ENCODE measurements at places on chromosomes 3 and 15.

DNA sequence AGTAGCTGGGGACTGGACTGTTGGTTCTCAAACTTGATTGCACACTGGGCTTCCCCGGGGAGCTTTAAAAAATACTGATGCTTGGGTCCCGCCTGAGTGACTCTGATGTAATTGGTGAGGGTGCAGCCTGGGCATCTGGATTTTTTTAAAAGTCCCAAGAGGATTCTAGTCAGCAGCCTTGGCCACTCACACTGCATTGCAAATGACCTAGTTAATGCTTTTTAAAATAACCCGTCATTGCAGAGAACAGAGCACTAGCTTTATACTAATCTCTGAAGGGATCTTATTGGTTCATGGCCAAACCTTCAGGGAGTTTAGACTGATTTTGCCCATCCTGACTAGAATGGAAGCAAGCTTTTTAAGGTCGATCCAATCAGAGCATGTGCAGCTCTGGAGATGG lies 310.6 kb upstream of the PROK2 start:
- no peak for DNase-seq

- no peak for DNase-seq
Observed at GRCh38 chr15:38367476-38367875, 86.5 kb upstream of the FAM98B start.

- peak; percentile 72 for DNase-seq
Observed at GRCh38 chr3:49476563-49476962, 6.5 kb downstream of the DAG1 start.

DNA sequence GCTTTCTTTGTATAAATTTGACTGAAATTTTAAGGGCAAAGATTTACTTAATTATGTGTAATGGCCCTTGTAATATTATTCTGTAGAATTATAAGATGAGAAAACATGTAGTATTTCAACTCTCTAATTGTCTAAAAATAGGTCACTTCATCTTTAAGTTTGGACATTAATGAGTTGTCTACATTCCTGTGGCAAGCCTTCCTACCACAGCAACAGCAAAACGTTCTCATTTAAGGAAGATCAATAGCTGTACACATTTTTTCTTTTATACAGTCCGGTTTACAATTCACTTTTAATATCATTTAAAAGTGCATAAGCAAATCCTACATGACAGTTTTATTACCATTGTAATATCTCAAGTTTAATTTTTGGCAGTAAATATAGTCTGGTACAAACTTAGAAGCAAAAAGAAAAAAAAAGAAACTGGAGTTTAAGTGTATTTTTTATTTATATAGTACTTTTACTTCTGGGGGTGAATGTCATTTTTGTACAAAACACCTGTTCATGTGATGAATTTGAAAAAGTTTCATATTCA lies 501.8 kb downstream of the ZPLD1 start:
- DNase-seq = no peak

DNA sequence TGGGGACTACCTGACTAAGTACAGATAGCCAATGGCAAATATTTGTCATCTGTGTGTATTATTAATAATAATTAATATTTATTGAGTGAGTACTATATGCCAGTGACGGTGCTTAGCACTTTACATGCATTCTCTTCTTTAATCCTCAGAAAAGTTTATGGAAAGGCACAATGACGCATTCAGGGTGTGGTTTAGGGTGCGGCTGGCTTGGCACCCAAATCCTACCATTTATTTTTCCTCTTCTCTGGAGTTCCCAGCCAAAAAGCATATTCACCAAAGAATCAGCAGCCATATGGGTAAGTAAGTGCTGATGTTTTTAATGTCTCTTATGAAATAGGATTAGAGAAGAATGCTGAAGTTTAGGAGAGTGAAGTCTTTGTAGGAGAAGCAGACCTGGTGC lies 140.4 kb upstream of the TP63 start:
- no peak for DNase-seq

GRCh38 chr3:169964176-169964575 lies 2.4 kb upstream of the SEC62 start:
- DNase-seq = no peak

GRCh38 chr15:99118801-99119546 lies 14.1 kb downstream of the SYNM start:
- DNase-seq = no peak

- no peak for DNase-seq
Observed at GRCh38 chr3:62875558-62876002, 364 bp upstream of the CADPS start.
